ENCODE measurements at places on chromosomes 12 and 14.
A peak's percentile ranks its signal among the peaks of the same experiment; 100 is the strongest.

GRCh38 chr12:19746471-19746870, 307.2 kb downstream of the AEBP2 start:
- DNase-seq, result no peak

- no peak for DNase-seq
Measured at GRCh38 chr14:29425705-29426482, 501.8 kb downstream of the PRKD1 start.

DNA sequence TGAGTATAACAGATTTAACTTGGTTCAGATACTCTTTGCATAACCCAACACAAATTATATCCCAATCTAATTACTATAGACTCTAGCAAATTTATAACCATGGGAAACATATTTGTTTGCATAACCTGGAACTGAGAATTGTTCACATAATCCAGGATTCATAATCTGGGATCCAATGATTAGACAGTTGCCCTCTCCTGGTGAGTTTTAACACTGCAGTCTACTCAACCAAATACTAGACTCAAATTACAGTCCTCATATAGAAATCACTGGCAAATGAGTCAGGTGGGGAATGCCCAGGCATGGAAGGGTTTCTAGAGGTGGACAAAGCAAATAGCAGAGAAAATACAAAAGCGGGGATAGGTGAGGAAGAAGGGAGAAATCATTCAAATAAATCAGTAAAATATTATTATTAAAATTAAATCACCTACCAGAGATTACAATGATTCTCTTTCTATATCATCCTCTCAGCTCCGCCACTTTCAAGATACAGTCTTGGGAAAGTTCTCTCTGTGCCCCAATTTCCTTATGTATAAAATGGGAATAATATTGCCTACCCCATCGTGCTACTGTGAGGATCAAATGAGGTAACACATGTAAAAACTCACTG, 9.4 kb downstream of the GCH1 start:
- peak; percentile 20 for DNase-seq

- DNase-seq, result no peak
Measured at GRCh38 chr12:52204931-52205505, 13.2 kb upstream of the KRT80 start.

DNA sequence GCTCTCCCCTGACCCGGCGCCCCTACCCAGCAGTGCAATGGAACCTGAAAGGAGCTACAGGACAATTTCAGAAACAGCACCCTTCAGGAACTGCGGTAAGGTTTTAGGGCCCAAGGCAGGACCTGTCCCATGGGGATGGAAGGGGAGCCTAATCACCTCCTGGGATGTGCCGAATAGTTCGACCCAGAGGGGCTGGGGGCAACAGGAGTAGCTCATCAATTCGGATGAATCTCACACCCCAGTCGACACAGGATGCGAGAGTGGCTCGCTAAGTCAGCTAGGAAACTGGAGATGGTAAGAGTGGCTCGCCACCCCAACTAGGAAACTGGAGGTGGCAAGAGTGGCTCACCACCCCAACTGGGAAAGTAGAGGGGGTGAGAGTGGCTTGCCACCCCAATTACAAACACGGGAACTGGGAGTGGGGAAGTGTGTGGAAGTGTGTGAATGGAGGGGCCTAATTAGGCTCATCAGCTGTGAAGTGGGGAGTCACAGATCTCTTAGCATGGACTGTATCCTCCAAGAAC, 57.1 kb downstream of the DHRS2 start:
- DNase-seq, result no peak

DNA sequence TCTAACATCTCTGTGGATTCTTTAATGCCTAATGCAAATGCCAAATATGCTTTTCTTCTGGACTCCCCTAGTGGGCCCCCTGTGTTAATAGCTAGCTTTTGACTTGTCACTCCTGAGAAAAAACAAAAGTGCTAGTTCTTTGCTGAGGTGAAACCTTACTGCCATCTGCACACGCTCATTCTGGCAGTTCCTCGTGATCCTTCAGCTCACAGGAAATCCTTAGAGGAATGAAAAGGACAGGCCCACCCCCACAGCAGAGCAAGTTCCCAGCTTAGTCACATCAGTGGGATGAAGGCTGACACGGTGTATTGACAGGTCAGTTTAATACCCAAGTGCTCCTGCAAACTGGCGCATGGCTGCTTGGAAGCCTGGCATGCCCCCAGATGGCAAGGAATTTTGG, 165.1 kb upstream of the ATP2B1 start:
- no peak for DNase-seq

DNA sequence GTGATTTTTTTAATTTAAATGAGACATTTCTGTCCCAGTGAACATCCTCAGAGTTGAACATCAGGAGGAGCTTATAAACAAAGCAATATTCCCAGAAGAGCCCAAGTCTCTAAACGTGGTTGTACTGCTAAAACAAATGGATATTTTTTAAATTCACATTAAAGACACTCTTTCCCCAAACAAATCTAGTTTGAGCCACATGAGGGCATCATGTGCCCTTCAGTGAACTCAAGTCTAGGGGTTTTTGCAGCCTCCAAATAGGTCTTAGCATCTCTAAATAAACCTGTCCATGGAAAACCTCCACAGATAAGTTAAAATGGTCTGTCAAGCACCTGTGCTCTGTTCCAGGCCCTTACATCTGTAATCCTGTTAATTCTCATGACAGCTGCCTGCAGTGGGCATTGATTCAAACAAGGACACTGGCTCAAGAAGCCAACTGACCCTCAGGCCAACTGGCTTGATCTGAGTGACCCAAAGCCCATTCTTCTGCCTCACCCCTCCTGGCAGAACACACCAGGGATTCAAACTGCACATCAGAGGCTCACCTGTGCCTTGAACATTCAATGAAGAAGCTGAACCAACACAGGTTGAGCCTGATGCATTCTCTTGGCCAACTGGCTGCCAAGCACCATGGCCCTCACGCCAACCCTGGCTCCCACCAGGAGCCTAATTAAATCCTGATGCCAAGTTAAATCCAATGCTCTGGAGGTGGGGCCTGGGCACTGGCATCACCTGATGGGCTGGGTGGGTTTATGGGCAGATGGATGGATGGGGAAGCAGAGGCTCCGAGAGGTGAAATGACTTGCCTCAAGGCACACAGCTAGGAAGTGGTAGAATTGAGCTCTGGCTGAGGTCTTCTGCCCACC, 8.6 kb downstream of the ISCU start:
- no peak for DNase-seq

- no peak for DNase-seq
Measured at GRCh38 chr12:16604596-16605252, 1.2 kb downstream of the LMO3 start.

GRCh38 chr12:20507711-20508110, 139.4 kb downstream of the PDE3A start:
- no peak for DNase-seq

DNA sequence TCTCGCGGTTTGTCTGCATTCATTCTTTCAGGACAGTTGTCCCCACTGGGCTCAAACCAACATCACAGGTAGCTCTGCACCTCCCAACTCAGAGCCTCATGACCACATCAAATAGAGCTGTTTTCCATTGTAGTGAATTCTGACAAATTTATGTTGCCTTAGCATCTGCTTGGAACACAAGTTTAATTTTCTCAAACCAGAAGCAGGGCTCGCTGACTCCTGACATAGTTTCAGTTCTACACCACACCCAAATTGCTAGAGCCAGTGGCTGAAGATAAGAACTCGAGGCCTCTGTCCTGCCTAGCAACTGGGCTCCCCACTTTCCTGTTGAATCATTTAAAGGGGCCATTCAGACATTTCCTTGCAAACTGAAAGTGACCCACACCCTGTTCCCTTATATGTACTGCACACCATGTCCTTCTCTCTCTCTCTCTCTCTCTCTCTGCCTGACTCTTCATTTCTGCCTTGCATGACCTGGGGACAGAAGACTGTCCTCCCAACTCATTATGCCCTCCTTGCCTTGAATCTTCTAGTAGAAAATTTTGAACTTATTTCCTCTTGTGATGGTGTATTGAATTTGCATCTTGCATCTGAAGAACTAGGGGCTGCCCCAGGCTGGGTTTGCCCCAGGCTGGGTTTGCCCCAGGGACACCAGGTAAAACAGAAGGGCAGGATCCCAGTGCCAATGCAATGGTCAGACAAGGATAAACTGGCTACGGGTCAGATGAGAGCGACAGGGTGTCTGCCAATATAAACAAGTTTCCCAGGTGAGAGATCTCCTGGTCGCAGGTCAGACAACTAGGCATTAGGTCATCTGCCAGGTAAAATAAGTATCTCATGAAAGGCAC, 9.7 kb upstream of the WSCD2 start:
- no peak for DNase-seq

- no peak for DNase-seq
Measured at GRCh38 chr14:92668276-92668973, 80.0 kb downstream of the LGMN start.

DNA sequence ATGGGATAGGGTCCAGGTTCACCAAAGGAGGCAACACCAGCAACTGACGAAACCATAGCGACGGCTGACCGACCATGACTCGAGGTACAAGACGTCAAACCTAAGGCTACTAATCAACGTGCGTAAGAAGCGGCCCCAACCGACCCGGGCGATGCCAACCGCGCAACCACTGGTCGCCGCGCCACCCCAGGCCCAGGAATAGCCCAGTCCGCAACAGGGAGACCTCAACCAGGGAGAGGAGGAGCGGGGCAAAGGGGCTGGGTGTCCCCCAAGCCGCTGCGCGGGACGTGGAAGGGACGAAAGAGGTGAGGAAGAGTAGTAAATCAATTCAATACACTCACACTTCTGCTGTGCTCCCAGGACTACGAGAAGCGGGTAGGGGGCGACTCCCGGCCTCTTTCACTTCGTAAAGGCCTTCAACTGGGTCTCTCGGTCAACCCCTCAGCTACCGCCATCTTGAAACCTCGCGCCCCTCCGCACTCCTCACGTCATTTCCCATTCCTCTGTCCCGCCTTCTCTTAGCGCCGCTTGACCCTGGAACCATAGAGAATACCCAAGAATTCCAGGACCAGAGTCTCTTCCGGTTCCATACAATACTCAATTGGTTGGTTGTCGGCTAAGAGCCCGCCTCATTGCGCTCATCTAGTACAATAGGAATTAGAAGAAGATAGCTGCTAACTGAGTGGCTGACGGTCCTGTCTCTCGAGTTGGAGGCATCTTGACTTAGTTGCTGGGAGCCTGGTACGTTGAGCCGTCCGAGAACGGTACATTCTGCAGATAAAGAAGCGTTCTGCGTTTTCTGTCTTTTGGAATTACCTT, at the start of the genes C12orf60 and WBP11:
C12orf60 (plus strand) TSS at position 660 of the 819 bp plus-strand sequence. CDS start 19,266 bp downstream, outside the sequence.
WBP11 (minus strand) TSS at position 468 of the 819 bp plus-strand sequence. CDS start 2,095 bp downstream, outside the sequence.
- DNase-seq, result peak; percentile 79

GRCh38 chr14:98466807-98467206, 805.2 kb downstream of the BCL11B start:
- DNase-seq, result no peak

DNA sequence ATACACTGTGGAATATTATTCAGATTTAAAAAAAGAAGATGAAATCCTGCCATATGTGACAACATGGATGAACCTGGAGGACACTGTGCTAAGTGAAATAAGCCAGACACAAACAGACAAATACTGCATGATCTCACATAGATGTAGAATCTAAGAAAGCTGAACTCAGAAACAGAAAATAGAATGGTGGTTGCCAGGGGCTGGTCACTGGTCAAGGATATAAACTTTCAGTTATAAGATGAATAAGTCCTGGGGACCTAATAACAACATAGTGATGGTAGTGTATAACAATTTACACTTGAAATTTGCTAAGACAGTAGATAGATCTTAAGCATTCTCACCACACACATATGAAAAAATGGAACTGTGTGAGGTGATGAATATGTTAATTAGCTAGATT, 161.3 kb upstream of the TMCC3 start:
- DNase-seq, result no peak

Data from stimulated activated CD4-positive, alpha-beta T cell treated with anti-CD3 and anti-CD28 coated beads, Interleukin-4, amount 100 ng/mL, for 1 hour (primary cell).